ENCODE measurements at places on chromosomes 1 and 21.

- DNase-seq = no peak
Measured at GRCh38 chr1:26119892-26120608, 8.4 kb downstream of the PDIK1L start.

DNA sequence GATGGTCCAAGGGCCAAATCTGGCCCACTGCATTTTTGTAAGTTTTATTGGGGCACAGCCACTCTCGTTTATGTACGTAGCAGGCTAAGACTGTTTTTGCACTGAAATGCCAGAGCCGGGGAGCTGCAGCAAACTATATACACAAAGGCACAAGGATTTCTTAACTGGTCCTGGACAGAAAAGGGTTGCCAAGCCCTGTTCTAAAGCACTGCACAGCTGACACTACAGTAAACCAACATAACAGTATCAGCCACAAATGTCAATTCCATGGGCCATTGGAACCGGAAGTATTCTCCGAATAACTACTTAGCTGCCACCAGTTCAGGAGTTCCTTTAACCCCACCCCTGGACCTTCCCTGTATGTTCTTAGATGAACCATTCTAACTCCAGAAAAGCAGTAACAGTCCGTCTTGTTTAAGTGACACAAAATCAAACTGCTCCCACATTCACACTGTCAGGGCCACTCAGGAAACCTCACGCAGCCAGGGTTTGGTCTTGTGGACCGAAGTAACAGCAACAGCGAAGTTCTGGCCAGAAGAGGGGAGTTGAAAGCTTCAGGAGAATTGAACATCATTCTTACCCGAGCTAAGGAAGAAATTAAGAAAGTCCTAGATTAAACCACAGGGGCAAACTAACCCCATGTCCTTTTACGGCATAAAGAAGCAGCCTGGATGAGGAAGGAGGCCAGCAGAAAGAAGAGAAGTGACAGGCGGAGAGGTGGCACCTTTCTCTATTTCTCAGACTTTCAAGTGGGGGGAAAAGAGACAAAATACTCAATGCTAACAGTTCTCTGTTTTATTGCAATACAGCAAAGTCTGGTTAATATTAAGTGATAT is 49.2 kb downstream of the COQ8A start:
- DNase-seq = no peak

GRCh38 chr1:43979528-43980254 is 681 bp downstream of the B4GALT2 start:
- DNase-seq = no peak

GRCh38 chr1:68704800-68705443 is 208.0 kb upstream of the DEPDC1 start:
- no peak for DNase-seq

DNA sequence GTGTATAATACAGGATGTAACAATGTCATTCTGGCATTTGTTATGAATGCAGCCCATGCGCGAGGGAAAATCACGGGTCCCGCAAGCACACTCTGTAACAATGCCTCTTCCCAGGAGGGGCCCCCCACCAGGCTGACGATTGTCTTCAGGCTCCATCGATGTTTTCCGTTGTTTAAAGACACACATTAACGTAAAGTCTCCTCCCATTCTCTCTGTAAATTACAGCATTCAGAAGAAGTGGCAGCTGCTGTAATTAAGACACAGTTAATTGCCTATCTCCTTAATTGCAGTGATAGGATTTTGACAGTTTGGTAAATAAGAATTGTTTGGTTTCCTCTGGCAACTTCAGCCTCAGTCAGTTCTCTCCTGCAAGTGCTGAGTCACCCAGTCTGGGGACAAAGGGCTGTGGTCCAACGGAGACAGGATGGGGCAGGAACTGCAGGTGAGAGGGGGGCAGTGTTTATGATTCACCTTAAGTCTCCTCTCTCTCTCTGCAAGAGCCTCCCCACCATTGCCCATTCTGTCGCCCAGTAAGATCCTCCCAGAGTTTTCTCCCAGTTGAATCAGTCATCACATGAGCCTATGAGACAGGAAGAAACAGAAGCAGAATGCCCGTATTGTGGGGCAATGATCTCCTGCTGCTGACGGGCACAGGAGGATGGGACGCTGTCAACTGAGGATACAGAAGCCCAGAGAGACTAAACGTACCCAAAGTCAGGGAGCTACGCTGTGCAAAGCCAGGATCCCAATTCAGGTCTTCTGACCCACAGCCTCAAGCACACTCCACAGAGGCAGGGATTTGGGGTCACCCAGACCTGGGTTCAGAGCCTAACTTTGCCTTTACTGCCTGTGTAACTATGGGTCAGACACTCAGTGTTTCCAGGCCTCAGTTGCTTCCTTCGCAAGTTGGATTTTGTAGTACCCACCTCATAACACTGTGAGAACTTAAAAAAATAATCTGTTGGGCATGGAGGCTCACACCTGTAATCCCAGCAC is 110.0 kb downstream of the ADSS2 start:
- DNase-seq = no peak

DNA sequence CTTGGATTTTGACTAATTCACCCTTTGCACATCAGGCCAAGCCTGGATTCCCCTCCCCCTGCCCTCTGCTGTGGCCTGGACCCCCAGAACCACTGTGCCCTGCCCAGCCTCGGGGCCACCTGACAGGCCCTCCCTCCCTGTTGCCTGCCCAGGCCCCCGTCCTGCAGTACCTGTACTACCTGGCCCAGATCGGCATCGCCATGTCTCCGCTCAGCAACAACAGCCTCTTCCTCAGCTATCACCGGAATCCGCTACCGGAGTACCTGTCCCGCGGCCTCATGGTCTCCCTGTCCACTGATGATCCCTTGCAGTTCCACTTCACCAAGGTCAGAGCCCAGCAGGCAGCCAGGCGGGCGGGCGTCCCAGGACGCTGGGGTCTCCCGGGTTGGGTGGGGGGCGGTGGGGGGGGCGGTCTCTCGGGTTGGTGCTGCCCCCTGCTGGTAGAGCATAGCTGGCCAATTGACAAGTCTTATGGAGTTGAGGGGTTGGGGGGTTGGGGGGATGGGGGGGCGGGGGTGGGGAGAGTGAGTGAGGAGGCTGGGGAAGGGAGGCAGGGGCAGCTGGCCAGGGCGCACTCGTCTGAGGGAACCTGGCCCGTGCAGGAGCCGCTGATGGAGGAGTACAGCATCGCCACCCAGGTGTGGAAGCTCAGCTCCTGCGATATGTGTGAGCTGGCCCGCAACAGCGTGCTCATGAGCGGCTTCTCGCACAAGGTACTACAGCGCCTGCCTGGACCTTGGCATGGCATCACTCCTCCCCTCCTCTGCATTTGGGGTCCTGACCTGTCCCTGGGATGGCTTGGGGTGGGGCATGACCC is 10.7 kb downstream of the AMPD2 start:
- no peak for DNase-seq

GRCh38 chr1:79089946-79090345 is 83.4 kb upstream of the ADGRL4 start:
- DNase-seq = no peak

GRCh38 chr1:181189691-181190363 is 101.3 kb downstream of the IER5 start:
- peak; percentile 76 for DNase-seq

DNA sequence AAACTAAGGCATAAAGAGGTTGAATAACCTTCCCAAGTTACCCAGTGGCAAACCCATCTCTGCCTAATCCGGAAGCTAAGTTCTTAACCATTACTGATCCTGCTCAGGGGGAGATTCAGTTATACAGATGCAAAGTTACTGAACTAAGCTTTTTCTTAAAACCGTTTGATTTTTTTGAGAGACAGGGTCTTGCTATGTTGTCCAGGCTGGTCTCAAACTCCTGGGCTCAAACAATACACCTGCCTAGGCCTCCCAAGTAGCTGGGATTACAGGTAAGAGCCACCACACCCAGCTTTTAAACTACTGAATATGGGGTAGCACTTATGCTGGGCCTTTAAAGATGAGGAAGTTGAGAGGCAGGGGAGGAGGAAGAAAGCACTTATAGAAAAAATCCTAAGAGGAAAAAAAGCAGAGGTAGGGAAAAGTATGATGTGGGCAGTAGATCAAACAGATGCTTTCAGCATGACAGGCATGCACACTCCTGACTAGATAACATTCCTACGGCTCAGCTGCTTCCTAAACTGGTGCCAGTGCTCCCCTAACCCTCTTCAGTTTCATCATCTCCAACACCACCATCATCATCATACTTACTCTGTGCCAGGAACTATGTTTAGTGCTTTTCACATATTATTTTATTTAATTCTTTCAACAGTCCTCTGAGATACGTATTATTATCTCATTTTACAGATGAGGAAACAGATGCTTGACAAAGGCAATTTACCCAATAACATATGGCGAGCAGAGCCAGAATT is 5.8 kb downstream of the PAFAH2 start:
- DNase-seq = no peak
